ENCODE measurements at places on chromosomes 7 and 10.

DNA sequence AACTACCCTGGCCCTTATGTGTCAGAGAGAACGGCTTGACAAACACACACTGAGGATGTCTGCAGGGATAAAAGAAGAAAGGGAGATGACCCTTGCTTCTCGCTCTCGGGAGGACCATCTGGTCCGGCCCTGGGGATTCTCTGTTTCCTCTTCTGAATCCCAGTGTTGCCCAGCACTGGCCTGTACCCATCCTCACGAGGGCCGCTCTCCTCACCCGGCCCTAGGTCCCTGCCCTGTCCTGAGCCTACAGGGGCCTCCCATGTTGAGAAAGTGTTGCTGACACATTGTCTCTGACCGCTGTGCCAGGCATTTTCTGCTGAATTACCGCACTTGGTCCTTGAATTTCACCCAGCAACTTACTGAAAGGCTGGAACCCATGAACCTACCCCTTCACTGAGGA, 171.9 kb upstream of the LANCL2 start:
- DNase-seq: no peak

DNA sequence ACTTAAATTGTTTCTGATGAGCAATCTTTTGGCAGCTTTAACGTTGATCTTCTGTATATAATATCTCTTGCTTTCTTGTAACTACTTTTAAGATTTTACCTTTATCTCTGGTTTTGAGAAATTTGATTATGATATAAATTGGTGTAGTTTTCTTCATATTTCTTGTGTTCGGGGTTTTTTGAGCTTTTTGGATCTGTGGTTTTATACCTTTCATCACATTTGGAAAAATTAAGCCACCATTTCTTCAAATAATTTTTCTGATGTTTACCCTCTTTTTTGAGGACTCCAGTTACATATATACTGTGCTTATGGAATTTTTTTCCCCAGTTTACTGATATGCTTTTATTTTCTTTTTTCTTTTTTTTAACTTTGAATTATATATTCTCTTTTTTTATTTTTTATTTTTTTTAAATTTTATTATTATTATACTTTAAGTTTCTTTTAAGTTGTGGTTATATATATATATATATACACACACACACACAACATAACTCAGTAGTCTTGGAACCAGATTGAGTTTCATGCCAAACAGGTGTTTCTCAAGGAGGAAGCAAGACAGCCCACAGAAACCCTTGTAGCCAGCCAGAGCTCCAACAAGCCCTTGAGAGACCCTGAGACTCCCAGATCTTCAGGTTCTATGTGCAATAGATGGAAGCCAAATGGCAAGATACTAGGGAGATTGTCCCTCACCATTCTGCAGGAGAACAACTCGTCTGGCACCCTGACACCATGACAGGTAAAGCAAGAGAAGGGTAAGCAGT, 27.5 kb upstream of the NME8 start:
- DNase-seq: no peak

GRCh38 chr7:2668401-2668800, 19.6 kb upstream of the AMZ1 start:
- no peak for DNase-seq

DNA sequence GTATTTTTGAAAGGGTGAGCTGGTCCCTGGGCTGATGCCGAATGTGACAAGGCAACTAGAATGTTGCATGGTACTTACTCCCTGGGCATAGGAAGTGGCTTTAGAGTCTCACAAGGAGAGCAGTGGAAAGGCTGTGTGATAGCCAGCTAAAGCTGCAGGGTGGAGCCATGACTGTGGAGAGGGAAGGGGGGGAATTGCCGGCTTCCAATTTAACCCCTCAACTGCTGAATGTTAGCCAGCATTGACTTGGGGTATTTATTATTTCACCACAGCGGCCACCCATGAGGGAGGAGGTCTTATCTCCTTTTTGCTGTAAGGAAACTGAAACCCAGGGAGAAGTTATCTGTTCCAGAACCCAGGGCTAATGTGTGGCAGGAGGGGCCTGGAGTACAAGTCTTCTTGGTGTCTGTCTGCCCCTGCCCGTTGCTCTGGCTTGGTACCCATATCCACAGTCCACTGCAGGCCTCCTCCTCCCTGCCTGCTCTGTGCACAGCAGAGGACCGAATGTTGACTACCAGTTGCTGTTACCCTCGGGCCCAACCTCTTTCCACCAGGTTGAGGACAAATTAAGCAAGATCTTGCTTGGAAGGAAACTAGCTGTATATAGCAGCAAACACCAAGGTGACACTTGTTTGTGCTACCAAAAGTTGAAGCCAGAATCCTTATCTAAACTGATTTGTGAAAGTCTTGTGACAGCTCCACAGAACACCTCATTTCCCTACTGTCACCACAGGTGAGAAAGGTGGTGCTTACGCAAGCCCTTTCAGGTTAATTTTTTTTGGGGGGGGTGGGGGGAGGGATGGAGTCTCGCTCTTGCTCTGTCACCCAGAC, 37.6 kb downstream of the WBP1L start:
- no peak for DNase-seq

DNA sequence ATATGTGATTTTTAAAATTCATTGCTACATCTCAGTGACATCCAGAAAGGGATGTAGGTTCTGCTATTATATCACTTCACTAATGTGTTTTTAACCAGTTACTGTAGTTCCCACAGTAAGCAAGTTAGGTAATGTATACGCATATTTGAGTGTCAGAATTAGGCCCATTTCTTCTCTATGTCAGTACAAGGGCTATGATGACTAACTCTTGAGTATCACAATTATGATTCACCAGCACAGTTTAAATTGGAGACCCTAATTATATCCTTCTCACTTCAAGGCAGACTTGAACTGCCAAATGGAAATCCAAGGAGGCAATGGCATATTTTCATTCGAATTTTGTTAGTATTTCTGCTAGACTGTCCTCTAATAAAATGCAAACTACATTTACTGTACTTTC, 23.6 kb downstream of the BZW2 start:
- no peak for DNase-seq

- no peak for DNase-seq
These were observed 83.7 kb downstream of the GRID1 start for GRCh38 chr10:86282664-86283465.

DNA sequence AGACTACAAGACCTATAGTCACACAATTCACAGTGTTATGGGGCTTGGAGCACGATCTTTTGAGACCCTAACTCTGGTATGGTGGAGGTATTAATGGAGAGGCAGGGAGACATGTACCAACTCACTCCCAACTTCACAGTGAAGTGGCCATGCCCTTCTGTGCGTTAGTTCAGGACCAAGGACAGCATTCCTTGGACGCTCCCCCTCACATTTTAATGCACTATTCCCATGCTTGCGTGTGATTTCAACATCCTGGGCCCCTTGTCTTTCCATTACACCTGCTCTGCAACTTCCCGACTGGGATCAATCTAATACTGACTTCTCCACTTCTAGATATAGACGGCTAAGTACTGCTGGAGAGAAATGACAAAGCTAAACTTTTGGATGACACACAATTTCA, 72.7 kb downstream of the PLCE1 start:
- DNase-seq: no peak

Measured in NCI-H1105 (cell line).